Left lung (tissue), 14 donors: ENCODE measurements at places on chromosomes 16 and 17. TPM values are rescaled to one million over a fixed set of nuclear protein-coding genes. Genes with fewer than 3 reads are reported as not detected.

The SDR42E1 gene
- total RNA-seq = 8.8 TPM

The SLC13A2 gene
- not detected for total RNA-seq

The PLXDC1 gene
- total RNA-seq = 11.9 TPM

The CCDC200 gene
- total RNA-seq = not detected

The CACNG3 gene
- not detected for total RNA-seq

The NUDT7 gene
- total RNA-seq = 6.4 TPM

The WNT9B gene
- total RNA-seq = 0.23 TPM

The RBFOX1 gene
- not detected for total RNA-seq

The GAA gene
- total RNA-seq = 105 TPM

The FADS6 gene
- not detected for total RNA-seq

The KRT12 gene
- total RNA-seq = not detected

The WFIKKN2 gene
- not detected for total RNA-seq

The TM4SF5 gene
- not detected for total RNA-seq

The TIMP2 gene
- total RNA-seq = 313 TPM

The CD300H gene
- total RNA-seq = 0.76 TPM

The RHBDL3 gene
- 0.26 TPM for total RNA-seq

The PPM1D gene
- 20.3 TPM for total RNA-seq

The KRTAP3-1 gene
- not detected for total RNA-seq

The CDR2 gene
- 17.3 TPM for total RNA-seq

The CCT6B gene
- total RNA-seq = 2.0 TPM

The KRTAP9-4 gene
- total RNA-seq = not detected

The RRAD gene
- 31.8 TPM for total RNA-seq

The CHST6 gene
- 3.9 TPM for total RNA-seq

The ITGAX gene
- total RNA-seq = 71.5 TPM

The PRR29 gene
- total RNA-seq = 1.0 TPM

The CIAPIN1 gene
- total RNA-seq = 48.6 TPM

The RCVRN gene
- total RNA-seq = 0.50 TPM

The DDX19B gene
- 23.5 TPM for total RNA-seq

The TXNDC11 gene
- 76.8 TPM for total RNA-seq

The ZNRF1 gene
- 25.8 TPM for total RNA-seq

The SEPTIN12 gene
- not detected for total RNA-seq

The PIRT gene
- total RNA-seq = not detected

The KRTAP1-5 gene
- not detected for total RNA-seq

The CCDC154 gene
- 1.5 TPM for total RNA-seq

The PITPNM3 gene
- 13.8 TPM for total RNA-seq

The PLD6 gene
- total RNA-seq = 5.6 TPM

The TERB1 gene
- total RNA-seq = not detected

The DHX8 gene
- 61.2 TPM for total RNA-seq
